ENCODE measurements at places on chromosomes 1 and 21.

DNA sequence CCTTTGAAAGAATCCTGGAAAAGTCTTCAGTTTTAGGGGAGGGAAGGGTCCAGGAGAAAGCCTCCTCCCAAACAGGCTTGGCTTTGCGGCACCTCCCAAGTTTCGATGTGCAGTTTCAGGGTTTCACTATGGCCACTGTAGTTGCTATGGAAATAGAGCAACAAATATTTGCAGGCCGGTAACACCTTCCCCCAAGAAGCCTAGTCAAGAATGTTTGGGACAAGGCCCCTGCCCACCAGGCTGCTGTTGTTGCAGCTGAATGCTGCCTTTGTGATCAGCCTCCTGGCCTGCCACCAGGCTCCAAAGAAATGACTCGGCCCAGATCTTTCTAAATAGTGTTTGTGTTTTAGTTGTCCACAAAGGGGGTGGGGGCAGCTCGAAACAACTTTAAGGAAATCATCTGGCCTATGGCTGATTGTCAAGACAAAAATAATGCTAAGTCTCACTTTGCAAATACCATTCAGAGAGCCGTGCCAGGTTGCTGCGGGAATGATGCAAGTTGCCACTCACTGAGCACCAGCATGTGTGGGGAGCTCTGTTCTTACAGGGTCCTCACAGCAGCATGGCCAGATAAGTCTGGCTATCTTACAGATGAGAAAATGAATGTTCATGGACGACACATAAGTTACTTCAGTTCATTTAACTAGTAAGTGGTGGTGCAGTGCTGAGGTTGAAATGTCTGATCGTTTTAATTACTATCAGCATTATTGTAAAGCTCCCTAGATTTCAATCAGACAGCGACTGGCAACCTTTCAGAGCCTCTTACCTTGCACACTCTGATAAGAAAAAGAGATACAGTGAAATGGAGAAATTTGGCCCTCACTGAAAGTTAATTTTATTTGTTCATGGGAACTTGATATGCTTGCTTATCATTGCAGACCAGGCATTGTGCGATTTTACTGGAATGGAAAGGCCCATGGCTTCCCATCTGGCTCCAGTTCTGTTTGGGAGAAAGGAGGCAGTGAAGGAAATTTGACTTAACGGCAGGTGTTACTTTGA, 91.2 kb upstream of the JUN start:
- no peak for DNase-seq

GRCh38 chr1:184483101-184483683, 96.4 kb downstream of the C1orf21 start:
- no peak for DNase-seq

- DNase-seq: no peak
Observed at GRCh38 chr1:41672173-41672572, 187.7 kb upstream of the EDN2 start.

DNA sequence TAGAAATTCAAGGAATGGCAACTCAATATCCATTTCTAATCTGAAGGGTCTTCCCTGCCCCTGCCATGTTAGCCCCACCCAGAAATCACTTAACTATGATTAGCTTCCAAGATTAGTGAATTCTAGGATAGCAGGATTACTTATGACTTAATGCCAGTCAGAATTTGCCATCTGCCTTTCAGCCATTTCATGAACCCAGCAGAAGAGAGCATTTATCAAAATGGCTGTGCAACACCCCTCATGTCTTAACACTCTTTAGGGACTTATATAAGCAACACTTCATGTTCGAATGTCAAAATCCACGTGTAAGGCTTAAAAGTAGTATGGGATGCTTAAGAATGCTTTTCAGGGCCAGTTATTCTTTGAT, 288.5 kb downstream of the NFIA start:
- no peak for DNase-seq

DNA sequence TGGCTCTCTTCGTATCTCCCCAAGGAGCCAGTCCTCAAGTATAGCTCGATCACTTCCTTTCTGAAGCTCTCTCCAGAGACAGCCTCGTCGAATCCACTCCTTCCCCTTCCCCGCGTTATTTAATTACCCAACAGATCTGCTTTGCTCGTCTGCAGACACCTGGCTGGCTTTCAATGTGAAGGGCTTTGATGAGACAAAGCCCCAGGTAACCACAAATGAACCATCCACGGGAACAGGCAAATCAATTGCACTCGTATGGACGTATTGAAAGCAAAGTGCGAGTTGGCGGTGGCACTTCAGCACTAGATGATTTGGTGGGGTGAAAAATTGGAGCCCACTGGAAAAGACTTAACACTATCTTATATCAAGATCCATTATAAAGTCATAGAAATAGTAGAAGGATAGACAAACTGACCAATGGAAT, 364 bp upstream of the BCAR3 start:
- no peak for DNase-seq

- no peak for DNase-seq
Observed at GRCh38 chr1:56436912-56437417, 142.4 kb downstream of the PLPP3 start.

GRCh38 chr1:197686231-197686630, 89.0 kb downstream of the DENND1B start:
- no peak for DNase-seq

DNA sequence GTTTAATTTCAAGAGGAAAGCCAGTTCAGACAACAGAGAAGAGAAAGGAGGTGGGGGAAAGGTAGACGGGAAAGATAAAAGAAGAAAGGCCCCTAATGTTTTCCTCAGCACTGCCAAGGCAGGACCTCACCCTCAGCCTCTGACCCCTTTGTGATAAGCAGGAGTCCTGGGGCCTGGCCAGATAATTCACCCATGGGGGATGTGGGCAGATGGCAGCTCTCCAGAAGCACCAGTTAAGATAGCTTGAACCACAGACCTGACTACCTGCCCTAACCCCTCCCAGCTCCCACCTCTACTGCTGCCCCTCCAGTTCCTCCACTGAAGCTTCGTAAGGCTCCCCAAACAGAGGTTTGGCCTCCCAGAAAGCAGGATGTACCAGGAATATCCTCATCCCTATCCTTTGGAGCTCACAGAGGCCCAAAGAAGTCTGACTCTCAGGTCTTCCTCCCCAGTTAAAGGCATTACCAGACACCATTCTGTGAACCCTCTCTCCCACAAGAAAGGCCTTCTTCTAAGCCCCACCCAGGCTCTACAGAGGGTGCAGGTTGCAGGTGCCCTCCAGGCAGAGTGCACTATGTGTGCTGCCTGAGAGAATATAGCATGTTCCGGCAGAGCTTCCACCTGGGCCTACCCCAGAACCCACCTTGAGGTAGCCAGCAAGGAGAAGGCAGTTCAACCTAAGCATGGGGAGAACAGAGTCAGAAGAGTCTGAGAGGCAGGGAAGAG, 9.2 kb upstream of the SNAPIN start:
- DNase-seq: peak; percentile 25

GRCh38 chr1:1677718-1678580, 14.6 kb downstream of the SLC35E2B start:
- DNase-seq: peak; percentile 38

DNA sequence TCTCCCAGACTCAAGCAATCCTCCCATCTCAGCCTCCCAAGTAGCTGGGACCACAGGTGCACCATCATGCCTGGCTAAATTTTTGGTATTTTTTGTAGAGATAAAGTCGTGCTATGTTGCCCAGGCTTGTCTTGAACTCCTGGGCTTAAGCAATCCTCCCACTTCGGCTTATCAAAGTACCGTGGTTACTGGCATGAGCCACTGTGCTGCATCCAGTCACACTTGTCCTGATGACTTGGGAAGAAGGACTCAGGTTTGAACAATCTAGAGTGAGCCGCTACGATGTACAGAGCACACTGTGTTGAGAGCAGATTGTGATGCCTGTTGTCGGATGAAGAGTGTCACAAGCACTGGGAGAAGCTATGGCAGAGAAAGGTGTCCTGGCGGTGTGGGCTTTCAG, 27.2 kb downstream of the RNF187 start:
- DNase-seq: no peak

DNA sequence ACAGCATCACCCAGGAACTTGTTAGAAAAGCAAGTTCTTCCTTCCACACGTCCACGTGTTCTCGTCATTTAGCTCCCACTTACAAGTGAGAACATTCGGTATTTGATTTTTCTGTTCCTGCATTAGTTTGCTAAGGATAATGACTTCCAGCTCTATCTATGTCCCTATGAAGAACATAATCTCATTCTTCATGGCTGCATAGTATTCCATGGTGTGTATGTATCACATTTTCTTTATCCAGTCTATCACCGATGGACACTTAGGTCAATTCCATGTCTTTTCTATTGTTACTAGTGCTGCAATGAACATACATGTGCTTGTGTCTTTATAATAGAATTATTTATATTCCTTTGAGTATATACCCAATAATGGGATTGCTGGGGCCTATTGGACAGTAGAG, 368.7 kb upstream of the RUNX1 start:
- DNase-seq: no peak

DNA sequence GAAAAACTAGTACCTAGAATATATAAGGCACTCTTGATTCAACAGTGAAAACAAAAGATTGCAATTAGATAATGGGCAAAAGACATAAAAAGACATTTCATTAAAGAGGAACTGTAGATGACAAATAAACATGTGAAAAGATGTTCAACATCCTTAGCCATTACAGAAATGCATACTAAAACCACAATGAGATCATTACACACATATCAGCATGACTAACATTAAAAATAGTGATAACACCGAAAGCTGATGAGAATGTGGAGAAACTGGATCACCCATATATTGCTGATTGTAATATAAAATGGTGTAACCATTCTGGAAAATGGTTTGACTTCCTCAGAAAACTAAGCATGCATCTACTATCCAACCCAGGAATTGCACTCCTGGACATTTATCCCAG, 340.3 kb downstream of the SEC16B start:
- DNase-seq: no peak

DNA sequence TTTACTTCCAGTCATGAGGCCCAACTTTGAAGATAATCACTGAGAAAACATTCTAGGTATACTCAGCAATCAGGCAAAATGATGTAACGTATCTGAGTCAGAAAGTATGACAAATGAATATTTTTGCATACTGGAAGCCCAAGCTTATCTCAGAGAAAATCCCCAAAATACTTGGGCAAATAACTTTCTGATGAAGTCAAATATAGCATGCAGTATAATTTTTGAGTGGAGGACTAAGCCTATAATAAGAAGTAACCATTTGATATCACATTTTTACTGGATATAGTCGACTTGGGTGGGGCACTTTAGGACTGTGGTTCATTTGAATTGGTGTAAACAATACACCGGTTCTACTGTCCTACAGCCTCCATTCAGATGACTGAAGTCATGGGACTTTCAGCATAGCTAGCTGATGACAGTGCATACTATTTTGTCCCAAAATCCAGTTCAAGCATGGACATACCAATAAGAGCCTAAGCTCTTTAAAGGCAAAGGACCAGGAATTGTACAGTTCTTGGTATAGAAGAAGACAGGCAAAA, 2.3 kb upstream of the GADD45A start:
- no peak for DNase-seq

GRCh38 chr1:196897158-196897828, 9.4 kb downstream of the CFHR4 start:
- DNase-seq: no peak

- DNase-seq: no peak
Observed at GRCh38 chr21:27101523-27101922, 134.6 kb upstream of the ADAMTS5 start.

- DNase-seq: no peak
Observed at GRCh38 chr1:201533836-201534235, 5.1 kb upstream of the NAV1 start.

DNA sequence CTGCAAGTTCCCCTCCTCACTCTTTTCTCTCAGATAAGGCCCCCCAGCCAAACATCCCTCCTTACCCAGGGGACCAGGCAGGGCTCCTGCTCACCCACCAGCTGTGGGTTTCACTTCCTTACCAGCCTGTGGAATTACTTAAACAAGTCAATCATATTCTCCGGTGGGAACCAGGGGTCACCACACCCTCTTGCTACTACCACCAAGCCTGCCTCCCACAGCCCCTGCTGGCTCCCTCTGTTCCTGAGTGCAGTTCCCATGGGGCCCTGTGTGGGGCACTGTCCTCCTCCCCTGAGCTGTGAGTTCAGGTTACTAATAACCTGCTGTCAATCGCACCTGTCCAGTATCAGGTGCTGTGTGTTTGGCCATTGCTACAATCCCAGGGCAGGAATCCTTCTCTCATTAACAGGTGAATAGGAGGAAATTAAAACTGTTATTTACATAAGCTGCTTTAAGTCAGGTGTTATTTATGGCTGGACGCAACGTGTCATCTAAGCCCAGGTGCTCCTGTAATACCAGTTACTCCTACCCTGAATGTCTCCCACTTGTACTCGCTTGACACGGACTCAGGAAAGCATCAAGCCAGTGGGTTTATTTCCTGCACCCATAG, 53.1 kb upstream of the LBR start:
- peak; percentile 35 for DNase-seq

GRCh38 chr1:110471131-110471530, 20.2 kb downstream of the PROK1 start:
- DNase-seq: no peak

- peak; percentile 6 for DNase-seq
Observed at GRCh38 chr1:239811211-239811885, 280.3 kb upstream of the FMN2 start.

GRCh38 chr1:178464566-178464965, 32.2 kb downstream of the CLEC20A start:
- no peak for DNase-seq

DNA sequence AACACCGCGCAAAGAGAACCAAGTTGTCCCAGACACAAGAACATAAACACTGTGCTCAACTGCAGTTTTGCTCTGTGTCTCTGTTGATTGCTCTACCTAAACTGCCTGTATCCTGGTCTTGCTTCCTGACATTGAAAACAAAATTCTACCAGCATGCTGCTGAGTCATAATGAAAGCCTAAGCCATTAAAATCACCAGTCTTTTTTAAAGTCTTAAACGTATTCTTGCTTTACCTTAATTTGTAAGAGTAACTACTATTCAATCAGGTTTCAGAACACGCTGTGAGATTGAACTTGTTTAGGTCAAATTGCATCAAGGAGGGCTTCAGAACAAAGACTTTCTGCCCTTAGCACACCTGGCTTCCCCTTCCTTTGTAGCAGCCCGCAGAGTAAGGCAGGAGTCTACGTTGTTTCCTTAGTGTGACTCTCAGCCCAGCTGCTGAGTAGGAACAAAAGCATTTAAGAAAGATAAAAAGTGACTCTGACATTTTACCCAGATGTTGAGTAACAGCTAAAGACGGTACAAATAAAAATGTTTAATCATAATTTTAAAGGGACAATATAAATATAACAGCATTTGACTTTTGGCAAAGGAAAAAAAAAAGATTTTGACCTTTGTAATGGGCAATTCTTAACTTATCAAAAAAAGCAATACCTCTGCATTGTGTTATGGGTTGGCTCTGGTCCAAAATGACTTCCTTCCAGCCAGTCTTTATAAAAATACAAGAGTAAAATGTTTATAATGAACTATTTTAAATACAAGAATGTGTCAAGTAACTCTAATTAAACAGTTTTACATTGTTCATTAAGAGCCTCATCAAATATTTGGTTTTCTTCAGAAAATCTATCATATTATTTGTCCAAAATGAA, 186.9 kb upstream of the ADGRL4 start:
- no peak for DNase-seq

Data from CD4-positive, alpha-beta T cell treated with Interleukin-15 for 4 hours (primary cell).